Natural killer cell (primary cell): ENCODE measurements at places on chromosomes 2 and 18.

GRCh38 chr2:190682168-190682567 lies 33.3 kb downstream of the NAB1 start:
- no peak for DNase-seq

GRCh38 chr2:12720278-12720620 lies 3.5 kb downstream of the TRIB2 start:
- no peak for DNase-seq

DNA sequence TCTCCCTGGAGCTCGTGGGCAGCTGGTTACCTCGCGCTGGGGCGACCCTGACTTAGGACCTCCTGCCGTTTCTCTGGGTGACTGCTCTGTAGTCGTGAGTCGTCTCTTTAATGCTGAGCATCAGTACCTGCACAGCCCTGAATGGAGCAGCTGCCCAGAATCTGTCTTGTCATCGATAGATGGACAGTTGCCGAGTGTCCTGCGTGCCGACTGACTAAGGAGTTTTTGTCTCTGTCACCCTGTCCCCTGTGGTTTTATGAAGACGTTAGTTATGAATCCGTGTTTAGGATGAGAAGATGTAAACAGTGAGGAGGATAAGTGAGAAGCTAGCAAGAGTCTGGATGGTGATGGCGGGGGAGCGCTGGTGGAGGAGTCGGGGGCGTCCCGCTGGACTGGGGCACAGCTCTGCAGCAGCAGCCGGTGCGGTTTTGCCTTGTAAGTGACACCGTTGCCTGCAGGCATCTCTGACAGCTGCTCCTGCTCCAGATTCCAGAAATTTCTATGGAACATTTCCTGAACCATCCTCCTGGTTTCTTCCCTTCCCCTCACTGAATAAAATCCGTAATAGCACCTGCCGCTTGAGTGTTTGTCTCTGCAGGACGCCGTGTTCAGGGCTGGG lies 13.3 kb downstream of the AGAP1 start:
- DNase-seq: no peak

DNA sequence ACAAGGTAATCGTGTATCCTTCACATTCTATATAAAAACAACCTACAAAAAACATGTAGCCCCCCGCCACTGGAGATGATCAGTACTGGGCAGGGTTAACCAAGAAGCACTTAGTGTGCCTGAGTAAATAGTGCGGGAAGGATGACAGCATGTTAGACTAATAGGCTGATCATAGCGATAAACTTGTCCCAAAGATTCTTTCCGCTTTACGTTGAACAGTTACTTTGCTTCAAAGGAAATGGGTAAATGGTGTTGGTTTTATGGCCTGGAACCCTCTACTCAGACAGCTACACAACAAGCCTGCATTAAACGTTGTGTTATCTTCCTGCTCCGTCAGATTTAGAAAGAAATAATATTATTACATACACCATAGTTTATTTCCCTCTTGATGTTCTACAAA lies 67.7 kb downstream of the CTAGE1 start:
- DNase-seq: no peak

GRCh38 chr2:160253440-160254188 lies 53.5 kb upstream of the ITGB6 start:
- no peak for DNase-seq

DNA sequence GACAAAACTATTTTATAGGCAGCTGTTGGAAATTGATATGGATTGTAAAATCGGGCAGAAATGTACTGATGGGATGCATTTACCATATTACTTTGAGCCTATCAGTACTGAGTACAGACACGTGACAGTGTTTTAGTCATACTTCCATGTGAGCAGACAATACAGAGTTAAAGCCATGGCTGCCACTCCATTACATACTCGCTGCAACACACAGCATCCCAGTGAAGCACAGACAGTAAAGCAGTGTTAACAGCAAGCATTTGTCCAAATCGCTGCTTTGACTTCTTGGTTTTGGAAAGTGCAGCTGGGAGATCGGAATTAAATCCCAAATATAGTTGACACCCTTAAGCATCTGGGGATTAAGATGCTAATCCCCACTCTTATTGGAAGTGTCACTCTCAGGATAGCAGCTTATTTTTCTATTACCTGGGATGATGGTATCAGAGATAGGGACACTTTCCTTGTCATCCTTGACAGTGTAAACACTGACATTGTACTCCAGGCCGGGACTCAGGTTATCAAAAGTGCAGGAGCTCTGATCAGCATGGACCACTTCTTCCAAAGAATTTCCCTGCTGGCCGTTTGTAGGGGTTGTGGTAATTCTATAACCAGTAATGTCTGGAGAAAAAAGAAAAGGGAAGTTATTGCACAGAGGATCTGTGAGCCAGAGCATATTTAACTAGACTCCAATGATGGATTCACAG lies 41.6 kb downstream of the FN1 start:
- no peak for DNase-seq

GRCh38 chr2:118477111-118477862 lies 370.2 kb downstream of the EN1 start:
- DNase-seq: no peak

DNA sequence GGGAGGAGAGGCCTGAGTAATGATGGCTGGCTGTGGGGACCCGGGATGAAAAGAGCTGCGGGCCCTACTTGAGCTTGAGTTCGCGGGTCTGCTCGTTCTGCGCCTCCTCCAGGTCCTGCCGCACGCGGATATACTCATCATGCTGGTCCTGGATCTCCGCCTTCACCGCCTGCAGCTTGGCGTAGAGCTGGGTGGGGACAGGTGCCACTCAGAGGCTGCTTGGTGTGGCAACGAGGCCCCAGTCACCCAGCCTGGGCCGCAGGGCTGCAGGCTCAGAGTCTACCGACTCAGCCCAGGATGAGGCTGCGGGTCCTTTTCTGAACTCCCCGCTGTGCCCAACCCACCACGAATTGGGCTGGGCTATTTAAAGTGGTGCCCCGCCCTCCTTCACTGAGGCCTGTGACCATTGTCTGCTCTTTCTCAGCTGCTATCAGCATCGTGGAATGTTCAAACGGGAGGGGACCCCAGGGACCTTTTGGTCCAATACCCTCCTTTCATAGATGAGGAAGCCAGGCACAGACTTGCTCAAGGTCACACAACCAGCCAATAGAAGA lies 28.0 kb downstream of the KIF3C start:
- no peak for DNase-seq

GRCh38 chr2:238657132-238658053 lies 190.5 kb upstream of the TWIST2 start:
- DNase-seq: no peak

DNA sequence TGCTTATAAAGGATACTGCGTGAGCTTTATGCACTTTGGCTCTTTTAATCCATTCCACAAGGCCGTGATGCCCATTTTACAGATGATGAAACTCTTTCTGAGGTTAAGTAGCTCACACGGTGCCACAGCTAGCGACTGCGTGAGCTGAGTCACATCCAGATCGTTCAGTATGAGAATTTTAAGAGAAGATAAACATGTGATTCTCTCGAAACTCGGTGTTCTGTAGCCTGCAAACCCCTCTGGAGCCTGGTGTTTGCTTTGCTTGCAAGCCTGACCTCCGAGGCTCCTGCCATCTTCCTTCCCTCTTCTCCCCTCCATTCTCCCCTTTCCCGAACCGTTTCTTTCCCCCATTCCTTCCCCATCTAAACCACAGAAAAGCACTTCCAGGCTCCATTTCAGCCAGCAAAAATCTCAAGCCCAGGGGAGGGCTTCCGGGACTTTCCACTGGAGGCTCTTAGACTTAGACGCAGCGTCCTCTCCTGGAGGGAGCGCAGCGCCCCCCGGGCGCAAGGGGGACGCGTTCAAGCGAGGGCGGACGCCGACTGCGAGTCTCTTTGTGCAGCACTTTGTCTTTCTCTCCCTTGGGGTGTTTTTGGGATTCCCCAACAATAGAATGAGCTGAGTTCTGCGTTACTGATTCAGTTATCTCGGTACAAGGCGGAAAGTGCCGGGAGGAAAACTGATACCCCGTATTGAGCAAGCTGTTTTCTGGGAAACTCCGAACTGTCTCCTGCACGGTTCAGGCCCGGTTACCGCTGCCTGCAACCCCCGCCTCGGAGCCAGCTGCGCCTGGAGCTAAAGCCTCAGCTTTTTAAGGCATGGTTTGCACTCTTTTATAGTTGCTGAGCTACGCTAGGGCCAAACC lies 38.0 kb downstream of the CYP1B1 start:
- DNase-seq: no peak
